ENCODE measurements at places on chromosomes 12 and 14.

- DNase-seq = peak; percentile 22
These were observed 824 bp downstream of the DDX55 start for GRCh38 chr12:123602651-123603195.

DNA sequence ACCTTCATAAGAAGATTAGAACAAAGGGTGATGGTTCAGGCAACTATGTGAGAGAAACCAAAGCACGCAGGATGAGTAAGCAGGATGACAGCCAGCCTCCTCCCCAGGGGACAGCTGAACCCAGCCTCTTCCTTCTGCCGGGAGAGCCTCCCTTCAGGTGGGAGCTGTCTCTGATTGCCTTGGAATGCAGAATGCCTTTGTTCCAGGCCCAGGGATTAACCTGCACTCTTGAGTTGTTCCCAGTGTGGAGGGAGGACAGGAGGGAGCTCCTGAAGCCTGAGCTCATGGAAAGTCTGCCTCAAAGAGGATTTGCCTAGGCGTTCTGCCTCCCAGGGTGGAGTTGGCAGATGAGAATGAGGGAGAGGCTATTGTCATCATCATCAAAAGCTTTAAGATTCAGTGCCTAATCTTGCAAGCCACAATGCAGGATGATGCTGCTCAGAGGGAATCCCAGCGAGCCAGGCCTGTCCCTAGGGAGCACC, 3.6 kb upstream of the KRT6A start:
- no peak for DNase-seq

- no peak for DNase-seq
These were observed 144.8 kb downstream of the ASCL1 start for GRCh38 chr12:103102225-103102744.

- no peak for DNase-seq
These were observed 22.4 kb upstream of the GPR33 start for GRCh38 chr14:31510222-31510621.

- DNase-seq = no peak
These were observed 92.9 kb upstream of the TBX3 start for GRCh38 chr12:114776731-114777442.

- no peak for DNase-seq
These were observed 59.2 kb upstream of the PPP4R3A start for GRCh38 chr14:91569301-91569700.

DNA sequence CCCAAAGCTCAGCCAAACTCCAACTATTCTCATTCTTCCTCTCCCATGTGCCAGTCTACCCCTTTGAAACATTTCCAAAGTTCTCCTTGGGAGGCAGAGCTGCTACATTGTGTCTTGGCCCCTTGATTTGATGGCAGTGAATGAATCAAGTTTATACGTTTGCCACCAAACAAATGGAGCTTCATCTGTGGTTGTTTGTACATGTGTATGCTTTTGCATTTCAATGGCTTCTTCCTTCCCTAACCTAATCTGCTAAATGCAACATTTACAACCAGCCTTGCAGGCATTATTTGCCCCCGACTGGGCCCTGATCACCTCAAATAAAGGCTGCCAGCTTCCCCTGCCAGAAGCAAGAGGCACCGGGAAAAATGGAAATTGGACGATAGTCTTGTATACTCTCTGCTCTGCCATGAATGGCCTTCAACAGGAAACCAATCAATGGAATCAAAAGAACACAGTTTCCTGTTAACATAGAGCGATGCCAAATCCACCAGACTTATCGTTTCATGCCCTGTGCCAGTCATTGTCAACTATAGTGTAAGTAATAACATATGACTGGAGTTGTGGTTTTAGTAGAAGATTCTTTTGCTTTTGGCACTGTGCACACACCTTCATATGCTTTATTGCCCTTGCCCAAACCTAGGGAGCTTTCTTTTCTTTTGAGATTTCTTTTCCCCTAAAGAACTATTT, 97.8 kb downstream of the TMEM30B start:
- no peak for DNase-seq

DNA sequence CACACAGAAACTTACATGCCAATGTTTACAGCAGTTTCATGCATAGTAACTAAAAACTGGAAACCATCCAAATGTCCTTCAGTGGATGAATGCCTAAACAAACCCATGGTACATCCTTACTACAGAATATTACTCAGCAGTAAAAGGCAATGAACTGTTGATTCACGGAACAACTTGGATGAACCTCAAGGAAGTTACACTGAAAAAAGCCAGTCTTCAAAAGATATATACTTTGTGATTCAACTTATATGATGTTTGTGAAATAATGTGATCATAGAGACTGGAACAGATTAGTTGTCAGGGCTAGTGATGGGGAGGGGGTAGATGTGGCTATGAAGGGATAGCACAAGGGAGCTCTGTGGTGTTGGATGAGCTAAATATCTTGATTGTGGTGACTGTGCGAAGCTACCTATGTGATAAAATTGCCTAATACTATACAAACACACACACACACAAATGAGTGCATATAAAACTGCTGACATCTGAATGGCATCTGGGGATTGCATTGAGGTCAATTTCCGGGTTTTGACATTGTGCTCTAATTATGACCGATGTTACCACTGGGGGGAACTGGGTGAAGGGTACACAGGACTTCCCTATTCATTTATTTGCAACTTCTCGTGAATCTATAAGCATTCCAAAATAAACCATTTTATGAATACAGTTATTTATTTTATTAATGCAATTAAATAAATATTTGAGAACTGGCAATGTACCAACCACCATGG, 94.3 kb downstream of the RIN3 start:
- no peak for DNase-seq
